ENCODE measurements at places on chromosomes 5 and 9.

GRCh38 chr5:139046551-139046950 is 151.6 kb downstream of the SIL1 start:
- DNase-seq, result peak; percentile 26

- DNase-seq, result peak; percentile 40
Observed at GRCh38 chr5:174317256-174317894, 271.9 kb downstream of the NSG2 start.

GRCh38 chr5:51604324-51604723 is 221.1 kb downstream of the ISL1 start:
- no peak for DNase-seq

DNA sequence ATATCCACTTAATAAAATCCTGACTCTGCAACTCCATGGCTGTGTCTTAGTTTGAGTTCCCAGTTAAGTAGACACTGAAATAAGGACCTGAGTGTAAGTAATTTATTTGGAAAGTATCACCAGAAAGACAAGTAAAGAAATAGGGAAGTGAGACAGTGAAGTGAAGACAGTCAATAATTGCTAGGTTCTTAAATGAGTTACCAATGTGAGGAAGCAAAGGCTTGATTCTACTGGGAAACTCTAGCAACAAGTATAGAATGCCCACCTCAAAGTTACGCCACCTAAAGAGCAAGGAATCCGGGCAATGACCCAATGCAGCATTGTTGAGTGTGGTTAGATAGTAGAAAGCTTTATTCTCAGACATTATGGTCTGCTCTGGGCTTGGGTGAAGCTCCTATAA is 383.9 kb downstream of the TLR4 start:
- DNase-seq, result no peak

DNA sequence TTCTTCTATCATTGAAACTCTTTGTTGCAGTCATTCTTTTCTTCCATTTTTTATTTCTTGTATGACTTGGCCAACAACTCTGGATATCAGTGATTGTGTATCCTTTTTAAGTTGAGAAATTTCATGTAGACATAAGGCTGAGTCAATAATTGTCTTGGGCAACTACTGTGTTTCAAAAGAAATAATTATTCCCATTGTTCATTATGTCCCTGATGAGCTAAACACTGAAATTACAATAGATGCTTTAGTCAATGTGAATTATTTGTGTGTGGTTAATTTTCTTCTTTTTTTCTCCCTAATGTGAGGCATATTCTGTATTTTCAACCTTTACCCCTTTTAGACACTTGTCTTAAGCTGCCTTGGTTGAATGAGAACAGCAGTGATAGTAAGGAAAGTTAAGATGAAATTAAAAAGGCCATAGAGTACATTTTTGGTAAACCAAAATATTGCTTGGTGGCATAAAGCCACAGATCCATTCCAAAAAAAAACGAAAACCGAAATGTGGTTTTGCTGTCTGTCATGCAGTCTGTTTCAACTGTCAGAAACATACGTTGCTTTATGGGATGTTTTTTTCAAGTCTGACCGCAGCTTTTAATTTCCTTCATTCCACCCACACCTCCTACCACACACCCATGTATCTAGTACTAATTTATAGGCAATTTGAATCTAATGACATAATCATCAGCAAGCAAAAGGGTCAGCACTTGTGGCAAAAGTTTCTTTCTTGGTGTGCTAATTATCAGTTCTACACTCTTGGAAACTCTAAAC is 21.1 kb downstream of the TLE4 start:
- peak; percentile 61 for DNase-seq

DNA sequence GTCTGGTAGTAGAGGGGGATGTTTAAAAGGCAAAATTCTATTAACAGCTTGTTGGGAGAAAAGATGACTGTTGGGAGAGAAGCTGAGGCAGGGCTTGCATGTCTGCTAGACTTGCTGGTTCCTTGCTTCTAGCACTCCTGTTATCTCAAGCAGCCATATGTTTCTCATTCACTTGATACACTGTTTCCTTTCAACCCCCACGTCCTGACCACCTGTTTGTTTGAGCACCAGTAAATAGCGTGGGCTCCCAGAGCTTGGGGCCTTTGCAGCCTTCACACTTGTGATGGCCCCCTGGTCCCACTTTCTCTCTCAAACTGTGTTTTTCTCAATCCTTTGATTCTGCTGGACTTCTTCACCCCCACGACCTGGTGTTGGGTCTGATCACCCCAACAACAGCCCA is 111.7 kb upstream of the TMEM161B start:
- DNase-seq, result no peak

DNA sequence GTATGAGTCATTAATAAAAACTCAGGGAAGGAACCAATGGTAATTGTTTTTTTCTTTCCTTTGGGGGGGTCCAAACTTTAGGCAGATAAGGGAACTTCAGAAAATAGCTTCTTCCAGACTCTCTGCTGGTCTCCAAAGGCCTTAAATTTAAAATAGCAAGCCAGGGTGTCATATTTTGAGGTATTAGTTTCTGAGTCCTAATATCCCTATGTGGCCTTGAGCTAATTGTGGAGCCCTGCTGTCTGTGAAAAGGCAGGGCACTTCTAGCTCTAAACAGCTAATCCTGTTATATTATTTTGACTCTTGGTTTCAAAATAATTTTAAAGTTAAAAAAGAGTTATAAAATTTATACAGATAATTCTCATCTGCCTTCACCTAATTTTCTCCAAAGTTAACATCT is 195.7 kb upstream of the PPP1R2B start:
- DNase-seq, result no peak

- DNase-seq, result no peak
Observed at GRCh38 chr5:6652025-6652424, 18.8 kb downstream of the SRD5A1 start.

DNA sequence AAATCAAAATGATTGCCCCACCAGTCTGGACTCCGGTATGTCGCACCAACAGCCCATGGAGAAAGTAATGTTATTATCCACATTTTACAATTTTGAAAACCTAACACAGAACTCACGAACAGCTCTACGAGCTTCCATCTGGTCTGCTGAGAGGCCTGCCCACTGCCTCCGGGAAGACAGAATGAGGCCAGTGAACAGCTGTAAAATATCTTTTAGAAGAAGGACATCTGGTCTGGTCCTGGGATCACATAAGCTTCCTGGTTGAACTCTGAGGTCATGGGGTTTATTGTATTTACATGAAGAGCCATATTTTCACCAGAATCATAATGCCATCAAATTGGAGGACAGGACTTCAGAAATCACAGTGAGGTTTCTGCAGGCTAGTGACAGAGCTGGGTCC is 89.0 kb downstream of the FRMD3 start:
- DNase-seq, result no peak

GRCh38 chr9:100673249-100673648 is 95.4 kb downstream of the CAVIN4 start:
- no peak for DNase-seq

DNA sequence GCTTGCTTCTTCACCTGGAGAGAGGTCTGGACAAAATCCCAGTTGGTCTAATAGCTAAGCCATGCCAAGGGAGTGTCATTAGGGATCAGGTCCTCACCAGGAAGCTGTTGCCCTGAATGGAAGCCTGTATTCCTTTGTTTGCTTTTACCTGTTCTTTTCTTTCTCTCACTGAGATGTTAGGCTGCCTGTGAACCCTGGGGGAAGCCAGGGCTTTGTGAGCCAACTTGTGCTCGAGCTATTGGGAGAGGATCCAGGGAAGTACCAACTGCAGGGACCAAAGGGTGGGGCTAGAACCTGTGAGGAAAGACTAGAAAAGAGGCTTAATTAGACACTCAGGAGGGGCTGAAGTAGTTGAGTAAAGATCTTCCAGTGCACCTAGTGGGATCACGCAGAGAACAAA is 451.2 kb upstream of the TLE4 start:
- DNase-seq, result no peak

- DNase-seq, result peak; percentile 51
Observed at GRCh38 chr9:22037954-22038690, 29.0 kb upstream of the CDKN2B start.

DNA sequence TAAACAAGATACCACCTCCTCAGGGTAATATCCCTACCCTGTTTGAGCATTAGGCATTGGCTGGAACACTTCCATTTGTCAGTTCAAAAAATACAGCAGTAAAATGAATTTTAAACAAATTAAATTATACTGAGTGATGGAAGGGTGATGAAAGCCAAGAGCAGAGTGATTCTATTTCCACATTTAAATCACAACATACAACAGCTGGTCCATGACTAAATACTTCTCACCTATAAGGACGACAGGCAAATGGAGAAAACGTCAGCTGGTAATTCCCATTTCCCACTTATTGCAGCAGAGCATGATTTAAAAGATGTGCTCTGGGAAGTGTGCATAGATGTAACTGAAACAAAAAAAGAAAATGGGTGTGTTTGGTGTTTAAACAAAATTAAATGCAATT is 543.6 kb upstream of the DAB2 start:
- DNase-seq, result no peak

Measured in AG10803 (cell line).